GM12864 (cell line): ENCODE measurements at places on chromosomes 6 and 20.

GRCh38 chr20:48813446-48813747 lies 14.4 kb downstream of the PREX1 start:
- DNase-seq, result no peak

- no peak for DNase-seq
Observed at GRCh38 chr6:12715437-12715836, 1.1 kb upstream of the PHACTR1 start.

DNA sequence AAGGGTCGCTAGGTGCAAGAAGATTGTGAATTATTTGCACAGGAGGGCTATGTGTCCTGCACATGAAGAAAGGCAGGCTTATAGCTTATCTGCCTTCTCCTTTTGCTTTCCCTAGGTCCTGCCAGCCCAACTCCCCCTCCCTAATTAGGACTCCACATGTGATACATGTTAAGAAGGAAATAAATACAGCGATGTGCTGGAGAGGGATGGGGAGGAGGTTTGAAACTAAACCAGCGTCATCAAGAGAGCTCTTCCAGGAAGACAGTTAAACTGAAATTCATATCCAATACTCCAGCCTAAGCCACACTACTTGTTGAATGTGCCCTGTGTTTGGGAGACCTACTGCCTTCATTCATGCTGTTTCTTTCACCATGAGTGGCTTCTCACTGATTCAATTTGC lies 34.9 kb upstream of the UTRN start:
- DNase-seq, result no peak

- DNase-seq, result peak; percentile 50
Observed at GRCh38 chr6:18359237-18359885, 27.8 kb upstream of the RNF144B start.

DNA sequence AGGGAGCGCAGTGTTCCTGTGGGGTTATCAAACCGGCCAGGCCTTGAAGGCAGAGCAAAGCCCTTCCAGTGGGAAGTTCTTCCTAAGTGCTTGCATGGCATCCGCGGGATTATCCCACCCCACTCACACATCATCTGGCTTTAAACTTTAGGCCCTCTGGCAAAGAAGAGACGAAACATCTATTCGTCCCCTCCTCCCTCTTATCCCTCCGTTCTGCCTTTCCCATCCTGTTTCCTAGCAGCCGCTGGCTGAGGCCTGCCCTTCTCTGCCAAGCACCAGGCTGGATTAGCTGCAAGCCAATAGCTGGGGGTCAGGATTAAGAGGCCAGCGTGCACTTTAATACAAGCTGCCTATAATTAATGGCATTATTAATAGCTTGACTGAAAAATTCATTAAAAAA lies 621.0 kb downstream of the PKHD1 start:
- no peak for DNase-seq

- peak; percentile 85 for DNase-seq
Observed at GRCh38 chr6:130223508-130223907, 757 bp upstream of the SAMD3 start.

DNA sequence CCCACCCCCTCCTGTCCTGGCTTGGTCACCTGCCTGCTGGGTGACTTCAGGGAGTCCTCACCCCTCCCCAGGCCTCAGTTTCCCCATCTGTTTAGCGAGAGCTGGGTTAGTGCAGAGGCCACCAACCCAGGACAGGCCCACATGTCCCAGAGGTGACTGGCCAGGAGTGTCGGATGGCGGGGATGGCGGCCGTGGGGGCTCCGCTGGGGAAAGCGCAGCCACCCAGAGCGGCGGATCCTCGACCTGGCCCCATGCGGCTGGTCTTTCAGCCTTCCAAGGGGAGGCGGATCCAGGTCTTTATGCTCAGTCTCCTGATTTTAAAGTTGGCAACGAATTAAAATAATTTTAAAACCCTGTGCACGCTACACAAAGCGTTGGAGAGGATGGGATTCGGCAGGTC lies 31.0 kb upstream of the GATA5 start:
- DNase-seq, result no peak

- no peak for DNase-seq
Observed at GRCh38 chr6:167795874-167796191, 30.9 kb upstream of the AFDN start.

- no peak for DNase-seq
Observed at GRCh38 chr6:32933661-32934085, 7.2 kb downstream of the HLA-DMB start.

DNA sequence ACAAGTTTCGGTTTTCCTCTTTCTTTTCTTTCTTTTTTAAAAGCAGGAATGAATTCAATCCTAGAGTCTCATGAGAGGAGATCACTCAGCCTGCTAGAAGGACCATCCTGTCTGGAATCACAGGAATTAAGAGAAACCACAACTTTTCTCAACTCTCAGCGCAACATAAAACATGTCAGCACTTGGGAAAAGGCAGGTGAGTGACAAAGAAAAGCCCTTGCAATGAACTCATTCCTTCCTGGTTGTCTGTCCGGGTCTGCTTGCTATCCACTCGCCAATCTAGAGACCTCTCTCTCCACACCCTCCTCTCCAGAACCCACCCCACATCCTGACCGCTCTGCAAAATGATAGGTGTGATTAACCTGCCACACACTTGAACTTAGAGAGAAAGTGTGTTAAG lies 253.8 kb downstream of the LY86 start:
- no peak for DNase-seq

GRCh38 chr6:163605385-163606097 lies 191.0 kb downstream of the QKI start:
- no peak for DNase-seq

- no peak for DNase-seq
Observed at GRCh38 chr6:53282741-53283140, 66.0 kb downstream of the ELOVL5 start.

DNA sequence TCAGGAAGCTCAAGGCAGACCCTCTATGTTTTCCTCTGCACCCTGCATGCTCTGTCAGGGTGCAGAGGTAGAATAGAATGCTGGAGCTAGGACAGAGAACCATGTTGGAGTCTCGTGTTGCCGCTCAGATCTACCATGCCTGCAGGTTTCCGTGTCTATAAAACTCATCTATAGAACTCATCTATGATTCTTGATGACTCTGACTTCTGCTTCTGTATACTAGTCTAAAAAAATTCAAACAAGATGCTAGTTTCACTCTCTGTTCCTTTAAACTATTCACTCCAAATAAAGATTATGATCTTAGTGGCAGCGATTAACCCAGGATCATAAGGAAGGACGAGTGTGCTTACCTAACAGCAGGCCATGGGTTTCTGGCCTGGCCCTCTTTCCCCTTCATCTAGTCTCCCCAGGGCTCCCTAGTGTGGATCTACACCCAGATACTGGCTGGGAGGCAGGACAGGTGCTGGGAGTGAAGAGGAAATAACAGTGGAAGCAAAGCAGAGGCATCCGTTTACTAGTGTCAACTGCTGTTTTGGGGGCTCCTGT lies 162.7 kb upstream of the SUPT3H start:
- DNase-seq, result no peak

DNA sequence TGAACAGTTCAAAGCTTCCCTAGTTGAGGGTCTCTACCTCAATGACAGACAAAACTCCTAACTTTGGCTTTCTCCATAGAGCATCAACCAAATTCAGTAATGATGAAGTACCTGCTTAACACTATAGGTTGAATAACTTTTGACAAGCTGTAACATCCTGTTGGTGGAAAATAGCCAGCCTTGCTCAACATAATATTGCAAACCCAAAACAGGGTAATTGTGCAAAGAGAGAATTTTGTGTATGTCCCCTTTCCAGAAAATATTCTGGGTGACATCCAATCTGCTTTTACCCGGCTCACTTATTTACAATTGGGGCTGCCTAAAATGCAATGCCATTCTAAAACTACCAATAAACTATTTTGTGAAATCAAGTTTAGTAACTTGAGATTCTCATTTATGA lies 72.8 kb downstream of the ATXN1 start:
- DNase-seq, result no peak

GRCh38 chr6:118768441-118768840 lies 117.0 kb upstream of the CEP85L start:
- DNase-seq, result no peak

- DNase-seq, result no peak
Observed at GRCh38 chr20:36792422-36792821, 18.9 kb upstream of the DSN1 start.

GRCh38 chr20:434221-434620 lies 26.1 kb downstream of the RBCK1 start:
- no peak for DNase-seq

DNA sequence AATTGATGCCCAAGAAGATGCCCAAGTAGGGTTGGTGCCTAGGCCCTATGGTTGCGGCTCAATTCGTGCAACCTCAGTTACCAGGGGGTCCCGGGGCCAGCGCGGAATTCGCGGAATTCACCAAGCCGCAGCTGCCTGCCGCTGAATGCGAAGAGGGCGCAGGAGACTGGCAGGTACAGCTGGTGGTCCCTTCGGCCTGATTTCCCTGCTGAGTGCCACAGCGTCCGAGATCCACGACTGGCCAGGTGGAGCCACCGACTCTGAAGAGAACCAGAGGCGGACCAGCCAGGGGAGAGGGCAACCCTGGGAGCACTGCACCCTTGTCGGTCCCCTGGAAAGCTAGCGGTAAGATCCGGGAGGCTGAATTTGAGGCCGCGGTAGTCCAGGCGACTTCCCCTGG lies 6.8 kb upstream of the TFAP2D start:
- no peak for DNase-seq

- DNase-seq, result no peak
Observed at GRCh38 chr20:50398821-50399554, 111.2 kb upstream of the PTPN1 start.

DNA sequence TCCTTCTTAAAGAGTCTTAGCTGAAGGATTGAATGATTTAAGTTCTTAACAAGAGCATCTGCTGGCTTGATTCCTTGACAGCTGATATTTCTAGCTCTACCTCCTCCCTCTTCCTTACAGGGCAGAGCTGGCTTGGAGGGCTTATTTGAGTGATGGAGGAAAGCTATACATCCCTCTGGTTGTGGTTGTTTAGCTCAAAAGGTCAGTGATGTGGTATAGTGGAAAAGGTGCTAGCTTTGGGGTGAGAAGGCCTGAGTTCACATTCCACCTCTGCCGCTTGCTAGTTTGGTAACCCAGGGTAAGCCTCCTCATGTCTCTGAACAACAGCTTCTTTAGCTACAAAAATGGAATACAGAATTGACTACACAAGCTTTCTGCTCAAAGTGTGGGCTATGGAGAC lies 8.3 kb downstream of the CHMP4B start:
- DNase-seq, result no peak

- DNase-seq, result no peak
Observed at GRCh38 chr6:108748055-108748454, 100.2 kb upstream of the ARMC2 start.

DNA sequence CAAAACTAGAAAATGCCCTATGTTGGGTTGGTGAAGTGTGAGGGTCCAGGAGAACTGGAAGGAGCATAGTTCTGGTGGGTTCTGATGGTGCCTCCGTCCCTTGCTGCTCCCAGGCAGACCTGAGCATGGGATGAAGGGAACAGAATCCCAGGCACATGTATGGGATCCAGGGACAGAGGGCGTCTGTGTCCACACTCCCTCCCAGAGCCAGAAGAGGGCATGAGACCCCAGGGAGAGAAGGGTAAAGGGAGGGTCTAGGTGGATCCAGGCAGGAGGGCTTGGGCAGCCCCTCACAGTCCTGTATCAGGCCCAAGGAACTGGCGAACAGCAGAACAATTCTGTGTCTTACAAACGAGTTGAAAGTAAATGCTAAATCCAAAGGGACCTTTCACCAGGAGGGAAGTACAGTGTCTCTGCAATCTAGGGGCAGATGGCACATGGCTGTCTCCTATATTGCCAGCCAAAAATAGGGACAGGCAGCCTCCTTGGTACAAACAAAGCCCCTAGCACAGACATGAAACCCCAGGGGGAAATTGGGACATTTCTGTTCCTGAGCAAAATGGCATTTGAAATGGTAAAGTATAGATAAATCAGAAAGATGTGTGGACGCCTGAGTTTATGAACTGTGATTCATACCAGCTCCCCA lies 2.5 kb upstream of the BPIFA1 start:
- no peak for DNase-seq

DNA sequence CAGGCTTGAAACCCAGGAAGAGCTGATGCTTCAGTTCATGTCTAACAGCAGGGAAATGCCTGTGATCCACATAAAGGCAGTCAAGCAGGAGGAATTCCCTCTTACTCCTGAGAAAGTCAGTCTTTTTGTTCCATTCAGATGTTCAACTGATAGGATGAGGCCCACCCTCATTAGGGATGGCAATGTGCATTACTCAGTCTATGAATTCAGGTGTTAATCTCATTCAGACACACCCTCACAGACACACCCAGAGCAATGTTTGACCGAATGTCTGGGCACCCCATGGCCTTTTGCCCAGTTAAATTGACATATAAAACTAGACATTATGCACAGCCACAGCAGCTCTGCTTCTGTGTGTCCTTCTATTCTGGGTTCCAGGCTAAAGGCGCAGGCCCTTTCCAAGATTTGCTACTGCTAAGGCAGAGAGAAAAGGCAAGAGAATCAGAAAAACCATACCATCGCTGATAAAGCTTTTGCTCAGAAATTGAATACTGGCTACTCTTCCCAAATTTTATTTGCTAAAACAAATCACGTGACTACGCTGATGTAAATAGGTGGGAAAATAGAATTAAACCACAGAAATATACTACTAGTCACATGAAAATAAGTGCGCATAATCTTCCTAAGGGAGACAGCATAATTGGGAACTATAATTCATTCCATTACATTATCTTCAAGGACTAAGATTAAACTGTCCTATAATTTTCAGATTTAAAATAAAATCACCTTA lies 625.0 kb upstream of the MAN1A1 start:
- no peak for DNase-seq

GRCh38 chr6:126873351-126873750 lies 245.1 kb upstream of the RSPO3 start:
- DNase-seq, result no peak

- DNase-seq, result peak; percentile 72
Observed at GRCh38 chr6:135002974-135003703, 51.5 kb downstream of the HBS1L start.

DNA sequence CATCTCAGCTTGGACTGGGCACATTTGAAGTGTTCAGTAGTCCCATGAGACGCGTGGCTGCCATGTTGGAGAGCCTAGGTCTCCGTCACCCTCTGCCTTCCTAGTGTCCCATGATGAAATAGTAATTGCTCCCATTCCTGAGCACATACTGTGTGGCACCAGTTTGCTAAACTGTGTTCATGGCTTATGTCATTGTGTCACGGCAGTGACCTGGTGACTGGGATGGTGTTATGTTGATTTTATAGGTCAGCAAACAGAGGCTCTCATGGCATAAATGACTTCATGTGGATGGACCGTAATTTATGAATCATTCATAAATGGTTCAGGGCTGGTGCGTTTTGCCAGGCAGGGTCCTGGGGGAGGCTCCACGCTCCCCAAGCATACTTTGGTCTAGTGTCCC lies 3.8 kb downstream of the BCAS4 start:
- DNase-seq, result no peak
